ENCODE measurements at places on chromosomes 1 and 21.

DNA sequence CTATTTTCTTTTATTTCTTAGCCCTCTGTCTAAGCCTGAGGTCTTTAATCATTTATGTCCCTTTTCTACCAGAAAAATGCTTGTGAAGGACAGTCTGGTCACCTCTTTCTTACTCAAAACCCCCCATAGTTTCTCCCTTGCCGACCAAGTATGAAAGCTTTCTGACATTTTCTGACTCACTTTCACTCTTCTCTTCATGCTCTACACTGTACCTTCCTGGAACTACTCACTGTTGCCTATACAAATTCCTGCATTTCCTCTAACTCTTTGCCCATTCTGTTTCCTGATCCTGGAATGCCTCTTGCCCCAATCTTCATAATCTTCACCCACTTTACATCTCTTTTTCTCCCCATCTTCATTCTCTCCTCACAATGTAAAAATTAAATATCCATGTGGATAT lies 380.0 kb downstream of the HHIPL2 start:
- H3K4me3 ChIP-seq: no peak overlapping the region
- no peak for DNase-seq
- H3K36me3 ChIP-seq: no peaks in the 10 kb centered on the region
- no peak overlapping the region for H3K27ac ChIP-seq
- no peaks in the 10 kb centered on the region for H3K4me1 ChIP-seq

- H3K4me3 ChIP-seq: no peak overlapping the region
- H3K36me3 ChIP-seq: no peaks in the 10 kb centered on the region
- H3K27me3 ChIP-seq: no peaks in the 10 kb centered on the region
Observed at GRCh38 chr1:229339520-229339919, 3.3 kb downstream of the CCSAP start.

- H3K4me3 ChIP-seq: no peak overlapping the region
- H3K4me1 ChIP-seq: no peaks in the 10 kb centered on the region
- H3K27me3 ChIP-seq: no peaks in the 10 kb centered on the region
- H3K36me3 ChIP-seq: no peaks in the 10 kb centered on the region
- no peak for DNase-seq
Observed at GRCh38 chr1:218473522-218473921, 128.4 kb downstream of the TGFB2 start.

- no peak overlapping the region for H3K27ac ChIP-seq
- no peaks in the 10 kb centered on the region for H3K27me3 ChIP-seq
- no peaks in the 10 kb centered on the region for H3K4me1 ChIP-seq
- H3K36me3 ChIP-seq: no peaks in the 10 kb centered on the region
- no peak for DNase-seq
- no peak overlapping the region for H3K4me3 ChIP-seq
Observed at GRCh38 chr1:113663165-113663951, 95.9 kb downstream of the PHTF1 start.

DNA sequence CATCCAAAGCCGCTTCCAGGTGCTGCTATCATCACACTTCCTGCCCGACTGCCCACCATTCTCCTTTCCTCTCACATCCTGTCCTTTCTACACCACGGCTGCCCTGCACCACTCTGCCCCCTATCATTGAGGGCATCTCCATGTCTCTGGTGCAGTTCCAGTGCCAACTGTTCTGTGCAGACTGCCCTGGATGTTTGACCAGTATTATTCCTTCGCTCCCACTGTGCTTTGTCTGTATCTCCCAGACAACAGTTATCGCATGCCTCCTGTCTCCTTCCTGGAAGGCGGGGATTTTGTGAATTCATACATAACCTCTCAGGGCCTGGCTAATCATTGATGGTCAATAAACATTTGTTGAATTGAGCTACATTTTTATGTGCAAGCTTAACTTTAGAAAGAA lies 63.6 kb upstream of the GNG12 start:
- H3K27me3 ChIP-seq: no peaks in the 10 kb centered on the region
- no peak overlapping the region for H3K27ac ChIP-seq
- H3K4me1 ChIP-seq: peaks cover 4% of the 10 kb centered on the region
- no peak for DNase-seq
- no peak overlapping the region for H3K4me3 ChIP-seq
- H3K36me3 ChIP-seq: no peaks in the 10 kb centered on the region

DNA sequence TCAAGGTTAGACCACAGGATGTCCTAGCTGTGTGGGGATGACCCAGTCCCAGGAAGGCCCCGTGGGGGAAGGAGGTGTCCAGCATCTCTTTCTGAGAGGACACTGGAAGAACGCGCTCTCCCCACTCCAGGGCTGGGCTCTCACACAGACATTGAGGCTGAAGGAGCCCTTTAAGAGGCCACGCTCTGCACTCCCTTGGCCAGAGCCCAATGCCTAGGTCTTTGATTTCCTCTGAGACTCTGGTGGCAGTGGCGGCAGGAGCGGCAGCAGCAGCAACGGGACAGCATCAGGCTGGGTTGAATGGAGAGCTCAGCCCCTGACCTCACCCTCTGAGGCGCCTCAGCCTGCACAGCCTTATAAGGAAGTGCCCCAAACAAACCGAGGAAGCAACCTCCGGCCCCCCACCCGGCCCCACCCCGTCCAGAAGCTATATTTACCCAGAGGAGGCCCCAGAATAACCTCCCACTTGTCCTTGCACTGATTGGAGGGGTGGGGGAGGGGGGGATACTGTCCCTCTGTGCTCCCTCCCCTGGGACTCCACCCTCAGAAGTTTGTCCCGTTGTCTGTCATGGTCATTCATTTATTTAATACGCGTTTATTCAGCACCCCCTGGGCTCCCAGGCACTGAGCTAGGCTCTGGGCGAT lies 12.3 kb downstream of the NES start:
- H3K27me3 ChIP-seq: no peaks in the 10 kb centered on the region
- H3K4me1 ChIP-seq: peaks cover 41% of the 10 kb centered on the region
- H3K4me3 ChIP-seq: no peak overlapping the region
- no peak for DNase-seq
- no peak overlapping the region for H3K27ac ChIP-seq

GRCh38 chr1:30684881-30685795 lies 38.2 kb downstream of the MATN1 start:
- no peaks in the 10 kb centered on the region for H3K36me3 ChIP-seq
- H3K27me3 ChIP-seq: no peaks in the 10 kb centered on the region
- DNase-seq: peak; percentile 93
- no peak overlapping the region for H3K27ac ChIP-seq

DNA sequence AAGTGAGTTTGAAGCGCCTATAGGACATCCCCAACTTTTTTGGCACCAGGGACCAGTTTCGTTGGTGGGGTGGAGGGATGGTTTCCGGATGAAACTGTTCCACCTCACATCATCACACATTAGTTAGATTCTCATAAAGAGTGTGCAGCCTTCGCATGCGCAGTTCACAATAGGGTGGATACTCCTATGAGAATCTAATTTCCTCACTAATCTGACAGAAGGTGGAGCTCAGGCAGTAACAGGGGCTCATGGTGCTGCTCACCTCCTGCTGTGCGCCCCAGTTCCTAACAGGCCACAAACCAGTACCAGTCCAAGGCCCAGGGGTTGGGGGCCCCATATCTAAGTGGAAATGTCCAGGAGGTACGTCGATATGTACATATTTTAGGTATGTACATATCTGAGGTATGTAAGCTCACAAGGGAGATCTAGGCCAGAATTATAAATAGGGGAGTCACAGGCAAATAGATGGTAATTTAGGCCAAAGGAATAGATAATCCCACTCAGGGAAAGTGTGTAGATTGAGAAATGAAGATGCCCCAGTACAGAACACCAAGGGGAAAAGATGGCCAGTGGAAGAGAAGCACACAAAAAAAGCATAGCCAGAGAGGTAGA lies 27.5 kb upstream of the RASAL2 start:
- H3K27me3 ChIP-seq: no peaks in the 10 kb centered on the region
- DNase-seq: no peak
- H3K36me3 ChIP-seq: no peaks in the 10 kb centered on the region
- H3K4me1 ChIP-seq: no peaks in the 10 kb centered on the region
- H3K4me3 ChIP-seq: no peak overlapping the region
- H3K27ac ChIP-seq: no peak overlapping the region

DNA sequence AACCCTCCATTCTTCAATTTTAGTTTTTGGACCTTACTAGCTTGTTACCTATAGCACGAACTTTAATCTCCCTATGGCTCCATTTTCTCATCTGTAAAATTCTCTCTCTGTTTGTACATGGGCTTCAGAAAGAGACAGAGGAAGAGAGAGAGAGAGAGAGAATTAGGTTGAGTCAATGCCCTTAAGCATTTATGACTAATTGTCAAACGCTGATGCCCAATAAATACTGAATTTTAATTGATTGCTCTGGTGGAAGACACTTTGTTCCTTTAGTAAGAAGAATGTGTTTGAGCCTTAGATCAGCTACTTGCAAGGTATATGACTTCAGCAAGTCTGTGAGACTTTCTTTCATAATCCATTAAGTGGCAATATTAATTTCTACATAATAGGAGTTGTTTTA lies 743.1 kb upstream of the ADGRL4 start:
- no peaks in the 10 kb centered on the region for H3K27me3 ChIP-seq
- DNase-seq: no peak
- no peaks in the 10 kb centered on the region for H3K4me1 ChIP-seq

- peaks cover 2% of the 10 kb centered on the region for H3K36me3 ChIP-seq
- peak overlapping the region; percentile 8 for H3K4me3 ChIP-seq
- H3K4me1 ChIP-seq: peaks cover 9% of the 10 kb centered on the region
- DNase-seq: peak; percentile 57
- H3K27ac ChIP-seq: no peak overlapping the region
Observed at GRCh38 chr21:44748621-44749020, 37.2 kb upstream of the TSPEAR start.

DNA sequence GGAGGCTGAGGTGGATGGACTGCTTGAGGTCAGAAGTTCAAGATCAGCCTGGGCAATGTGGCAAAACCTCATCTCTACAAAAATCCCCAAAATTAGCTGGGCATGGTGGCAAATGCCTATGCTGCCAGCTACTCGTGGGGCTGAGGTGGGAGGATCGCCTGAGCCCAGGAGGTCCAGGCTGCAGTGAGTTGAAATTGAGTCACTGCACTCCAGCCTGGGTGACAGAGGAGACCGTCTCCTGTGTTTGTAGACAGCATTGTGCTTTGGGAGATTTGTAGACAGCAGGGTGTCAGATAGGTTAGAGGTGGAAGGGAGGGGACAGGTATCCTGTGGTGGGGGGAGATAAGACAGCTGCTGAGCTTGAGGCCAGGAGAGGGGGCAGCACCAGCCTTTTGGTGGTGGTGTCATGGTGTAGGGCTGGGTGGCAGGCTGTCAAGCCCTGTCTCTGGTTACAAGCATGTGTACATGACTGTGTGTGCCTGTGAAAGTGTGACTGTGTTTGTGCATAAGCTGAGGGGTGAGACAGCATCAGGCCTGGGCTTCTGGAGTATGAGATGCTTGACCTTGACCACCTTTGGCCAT lies 15.2 kb downstream of the PPFIA4 start:
- no peak overlapping the region for H3K4me3 ChIP-seq
- no peak for DNase-seq
- H3K27ac ChIP-seq: no peak overlapping the region
- no peaks in the 10 kb centered on the region for H3K4me1 ChIP-seq
- H3K36me3 ChIP-seq: no peaks in the 10 kb centered on the region
- H3K27me3 ChIP-seq: no peaks in the 10 kb centered on the region

GRCh38 chr1:162421258-162422164 lies 9.6 kb upstream of the SH2D1B start:
- no peak overlapping the region for H3K27ac ChIP-seq
- no peaks in the 10 kb centered on the region for H3K27me3 ChIP-seq
- H3K36me3 ChIP-seq: no peaks in the 10 kb centered on the region
- H3K4me1 ChIP-seq: no peaks in the 10 kb centered on the region

DNA sequence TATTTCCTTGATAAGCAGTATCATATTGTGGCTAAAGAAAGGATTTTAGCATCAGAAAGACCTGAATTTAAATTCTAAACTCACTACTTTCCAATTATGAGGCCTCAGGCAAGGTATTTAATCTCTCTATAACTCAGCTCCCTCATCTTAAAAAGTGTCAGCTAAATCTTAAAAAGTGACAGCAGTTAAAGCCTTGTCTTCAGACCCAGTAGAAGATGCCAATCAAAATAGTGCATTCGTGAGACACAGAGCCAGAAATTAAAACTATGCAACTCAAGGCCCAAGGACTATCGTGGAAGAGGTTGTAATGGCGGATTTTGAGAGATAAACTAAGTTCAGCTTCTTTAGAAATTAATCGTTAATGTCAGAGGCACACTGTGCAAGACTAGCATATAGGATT lies 677.5 kb upstream of the BRINP3 start:
- no peak for DNase-seq
- no peaks in the 10 kb centered on the region for H3K36me3 ChIP-seq
- H3K4me1 ChIP-seq: no peaks in the 10 kb centered on the region
- no peak overlapping the region for H3K27ac ChIP-seq
- H3K27me3 ChIP-seq: no peaks in the 10 kb centered on the region
- H3K4me3 ChIP-seq: no peak overlapping the region

All from iPS DF 6.9 (cell line).